ENCODE measurements at places on chromosomes 7 and 10. TPM values are rescaled to one million over a fixed set of nuclear protein-coding genes. Genes with fewer than 3 reads are reported as not detected.

GRCh38 chr7:86094166-86094669, 549.5 kb upstream of the GRM3 start:
- DNase-seq, result no peak

DNA sequence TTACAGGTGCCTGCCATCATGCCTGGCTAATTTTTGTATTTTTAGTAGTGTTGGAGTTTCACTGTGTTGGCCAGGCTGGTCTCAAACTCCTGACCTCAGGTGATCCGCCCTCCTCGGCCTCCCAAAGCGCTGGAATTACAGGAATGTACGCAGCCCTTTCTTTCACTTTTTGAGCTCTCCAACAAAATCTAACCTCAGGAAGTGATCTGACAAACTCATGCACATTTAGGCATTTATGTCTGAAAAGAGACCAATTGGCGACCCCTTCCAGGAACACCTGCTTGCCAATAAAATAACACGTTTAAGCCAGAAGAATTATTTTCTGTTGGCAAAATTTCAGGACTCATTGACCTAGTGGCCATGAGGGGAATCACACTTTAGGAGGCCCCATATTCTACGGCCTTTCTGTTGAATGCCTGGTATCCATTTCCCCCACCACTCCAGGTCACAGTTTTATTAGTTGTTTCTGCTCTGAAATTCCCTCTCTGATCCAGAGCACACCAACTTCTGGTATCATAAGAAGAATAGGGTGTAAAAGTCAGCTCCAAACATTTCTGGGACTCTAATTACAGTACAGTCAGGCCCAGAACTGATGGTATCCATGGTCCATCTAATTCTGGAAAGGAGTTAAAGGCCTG, 65.8 kb upstream of the FRMD4A start:
- DNase-seq, result no peak

DNA sequence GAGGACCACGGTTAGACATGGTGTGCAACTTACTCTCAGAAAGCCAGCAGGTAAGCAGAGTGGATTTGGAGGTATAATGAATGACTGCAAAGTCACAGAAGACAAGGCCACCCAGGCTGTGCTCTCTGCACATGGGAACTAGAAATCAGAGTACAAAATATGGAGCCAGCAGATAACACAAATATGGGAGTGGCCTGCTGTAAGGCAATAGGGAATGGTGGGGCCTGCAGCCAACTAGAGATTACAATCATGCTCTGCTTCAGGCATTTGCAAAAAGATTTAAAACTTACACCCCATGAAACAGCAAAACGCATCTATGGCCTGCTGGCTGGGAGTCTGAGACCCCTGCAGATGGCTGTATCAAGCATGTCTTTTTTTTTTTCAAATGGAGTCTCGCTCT, 47.0 kb downstream of the RGS10 start:
- no peak for DNase-seq

DNA sequence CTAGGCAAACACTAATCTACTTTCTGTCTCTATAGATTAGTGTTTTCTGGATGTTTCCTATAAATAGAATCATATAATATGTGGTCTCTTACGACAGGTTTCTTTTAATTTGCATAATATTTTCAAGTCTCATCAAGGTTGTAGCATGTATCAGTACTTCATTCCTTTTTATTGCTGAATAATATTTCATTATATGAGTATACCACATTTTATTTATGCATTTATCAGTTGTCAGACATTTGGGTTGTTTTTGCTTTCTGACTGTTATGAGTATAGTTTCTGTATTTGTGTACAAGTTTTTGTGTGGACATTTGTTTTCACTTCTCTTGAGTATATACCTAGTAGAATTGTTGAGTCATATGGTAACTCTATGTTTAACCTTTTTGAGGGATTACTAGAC, 48.2 kb downstream of the SHOC2 start:
- no peak for DNase-seq

DNA sequence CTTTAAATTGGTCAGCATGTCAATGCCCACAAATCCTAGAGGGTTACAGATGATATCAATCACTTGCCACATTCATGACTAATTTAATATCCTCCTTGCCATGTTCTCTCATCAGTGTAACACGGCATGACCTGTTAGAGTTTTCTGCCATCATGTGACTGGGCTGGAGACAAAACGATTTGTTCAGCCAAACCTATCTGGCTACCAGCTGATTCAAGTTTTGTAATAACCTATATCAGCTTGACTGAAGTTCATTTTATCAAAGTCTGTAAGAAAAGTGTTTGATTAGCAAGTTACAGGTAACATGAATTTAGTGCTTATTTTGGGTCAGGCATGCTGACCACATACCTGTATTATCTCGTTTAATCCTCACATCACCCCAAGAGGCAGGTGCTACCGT, 25.7 kb downstream of the NEUROD6 start:
- DNase-seq, result no peak

DNA sequence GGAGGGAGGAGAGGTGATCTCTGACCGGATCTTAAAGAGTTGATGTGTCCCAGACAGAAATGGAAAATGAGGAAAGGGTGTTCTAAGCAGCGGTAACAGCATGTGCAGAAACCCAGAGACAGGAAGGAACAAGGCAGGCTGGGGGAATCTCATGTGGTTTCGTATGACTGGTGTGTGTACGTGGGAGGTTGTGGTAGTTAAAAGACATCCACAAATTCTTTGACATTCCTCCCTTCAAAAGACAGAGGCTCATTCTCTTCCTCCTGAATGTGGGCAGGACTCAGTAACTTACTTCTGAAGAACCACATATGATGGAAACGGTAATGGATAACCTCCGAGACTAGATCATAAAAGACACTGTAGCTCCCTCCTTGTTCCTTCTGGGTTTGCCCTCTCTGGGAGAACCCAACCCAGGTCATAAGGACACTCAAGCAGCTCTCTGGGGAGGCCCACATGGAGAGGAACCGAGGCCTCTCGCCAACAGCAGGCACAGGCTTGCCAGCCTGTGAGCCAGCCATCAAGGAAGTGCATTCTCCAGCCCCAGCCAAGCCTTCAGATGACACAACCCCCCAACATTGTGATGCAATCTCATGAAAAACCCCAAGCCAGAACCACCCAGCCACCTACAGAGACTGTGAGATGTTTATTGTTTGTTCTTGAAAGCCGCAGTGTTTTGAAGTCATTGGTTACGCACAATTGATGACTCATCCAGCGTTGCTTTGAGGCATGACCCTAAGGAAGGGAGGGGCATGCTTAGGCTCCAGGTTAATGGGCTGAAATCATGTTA, 116.0 kb downstream of the SLIT1 start:
- DNase-seq, result peak; percentile 35

- no peak for DNase-seq
Observed at GRCh38 chr10:92248566-92248965, 42.3 kb downstream of the CPEB3 start.

GRCh38 chr10:94571528-94571927, 25.9 kb downstream of the HELLS start:
- DNase-seq, result no peak

DNA sequence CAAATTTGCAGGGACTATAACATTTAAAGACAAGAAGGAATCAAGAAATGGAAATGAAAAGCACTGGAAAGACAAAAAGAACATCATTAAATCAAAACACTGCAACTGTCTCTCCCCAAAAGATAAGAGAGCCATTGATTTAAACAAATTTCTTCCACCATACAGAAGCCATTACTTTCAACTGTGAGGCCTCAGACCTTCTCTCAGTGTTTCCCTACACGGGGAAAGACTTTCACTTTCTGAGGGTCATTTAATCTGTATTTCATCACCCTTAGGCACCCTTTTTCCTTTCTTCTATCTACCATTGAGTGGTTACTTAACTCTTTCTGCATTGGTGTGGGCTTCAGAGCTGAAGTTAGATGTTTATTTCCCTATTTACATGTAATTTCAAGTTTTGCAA, 47.5 kb downstream of the CCDC172 start:
- DNase-seq, result no peak

GRCh38 chr10:79335094-79335469, 12.2 kb upstream of the PPIF start:
- DNase-seq, result no peak

GRCh38 chr10:77068969-77069368, 568.6 kb downstream of the KCNMA1 start:
- DNase-seq, result no peak

DNA sequence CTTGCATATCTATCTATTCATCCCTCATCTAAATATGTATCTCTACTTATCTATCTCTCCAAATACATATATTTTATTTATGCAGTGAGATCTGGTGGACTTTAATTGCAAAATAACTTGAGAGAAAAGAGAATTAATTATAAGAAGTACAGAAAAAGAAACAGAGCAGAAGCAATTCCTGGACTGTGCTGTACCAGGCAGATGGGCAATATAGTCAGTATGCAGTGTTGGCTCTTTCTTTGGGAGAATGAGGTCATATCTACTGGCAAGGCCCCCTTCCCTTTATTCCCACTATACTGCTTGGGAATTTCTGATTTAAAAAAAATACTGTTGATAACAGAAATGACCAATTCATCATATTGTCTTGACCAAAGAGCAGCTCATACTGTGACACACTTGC, 49.0 kb upstream of the TOMM7 start:
- no peak for DNase-seq

GRCh38 chr7:11206177-11206899, 232.7 kb downstream of the PHF14 start:
- no peak for DNase-seq

DNA sequence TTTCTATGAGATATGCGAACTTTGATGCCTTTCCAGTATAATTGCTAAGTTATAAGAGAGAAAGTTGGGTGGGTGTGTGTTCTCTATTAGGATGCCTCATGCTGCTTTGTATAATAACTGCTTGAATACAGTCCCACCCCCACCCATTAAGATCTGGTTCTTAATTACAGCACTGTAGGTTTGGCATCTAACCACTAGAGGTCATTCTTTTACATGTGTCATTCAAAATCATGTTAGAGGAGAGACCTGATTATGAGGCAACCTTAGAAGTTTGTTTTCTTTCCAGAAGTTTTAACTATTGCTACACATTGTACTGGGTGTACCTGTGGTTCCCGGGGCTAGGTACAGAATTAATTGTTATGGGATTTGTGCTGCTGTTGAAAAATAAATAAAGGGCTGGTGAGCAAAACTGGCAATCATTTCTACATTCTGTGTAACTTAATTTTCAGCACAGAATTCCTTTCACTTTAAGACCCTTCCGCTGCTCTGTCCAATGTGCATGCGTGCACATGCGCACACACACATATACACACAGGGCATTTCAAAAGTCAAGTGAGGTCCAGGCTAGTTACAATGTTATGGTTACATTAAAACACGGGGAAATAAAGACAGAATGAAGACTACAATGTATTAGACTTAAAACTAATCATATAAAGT, 1156.3 kb downstream of the SORCS3 start:
- peak; percentile 13 for DNase-seq

DNA sequence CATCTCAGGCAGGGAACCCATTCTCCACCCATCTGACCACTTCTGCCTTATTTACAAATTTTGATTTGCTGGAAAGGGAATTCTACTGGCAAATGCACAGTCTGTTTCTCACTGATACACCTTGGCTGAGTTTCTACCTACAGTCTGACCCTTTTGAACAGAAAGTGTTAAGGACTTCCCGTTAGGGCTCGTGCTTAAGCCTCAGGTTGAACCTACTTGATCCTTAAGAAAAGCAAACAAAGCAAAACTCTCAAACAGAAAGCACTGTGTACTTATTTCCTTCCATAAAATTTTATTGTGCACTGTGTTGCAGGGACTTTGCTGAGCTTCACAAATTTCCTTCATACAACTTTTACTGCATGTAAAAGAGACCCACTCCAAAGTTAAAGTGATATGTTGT, 367.8 kb downstream of the NRG3 start:
- no peak for DNase-seq

GRCh38 chr7:128666200-128666599, 5.9 kb upstream of the GARIN1A start:
- peak; percentile 22 for DNase-seq

- DNase-seq, result no peak
Observed at GRCh38 chr10:77889277-77889903, 37.2 kb downstream of the DLG5 start.

- no peak for DNase-seq
Observed at GRCh38 chr7:149719050-149719899, 54.1 kb downstream of the ZNF467 start.

- no peak for DNase-seq
Observed at GRCh38 chr10:95663496-95663895, 7.0 kb upstream of the ALDH18A1 start.

DNA sequence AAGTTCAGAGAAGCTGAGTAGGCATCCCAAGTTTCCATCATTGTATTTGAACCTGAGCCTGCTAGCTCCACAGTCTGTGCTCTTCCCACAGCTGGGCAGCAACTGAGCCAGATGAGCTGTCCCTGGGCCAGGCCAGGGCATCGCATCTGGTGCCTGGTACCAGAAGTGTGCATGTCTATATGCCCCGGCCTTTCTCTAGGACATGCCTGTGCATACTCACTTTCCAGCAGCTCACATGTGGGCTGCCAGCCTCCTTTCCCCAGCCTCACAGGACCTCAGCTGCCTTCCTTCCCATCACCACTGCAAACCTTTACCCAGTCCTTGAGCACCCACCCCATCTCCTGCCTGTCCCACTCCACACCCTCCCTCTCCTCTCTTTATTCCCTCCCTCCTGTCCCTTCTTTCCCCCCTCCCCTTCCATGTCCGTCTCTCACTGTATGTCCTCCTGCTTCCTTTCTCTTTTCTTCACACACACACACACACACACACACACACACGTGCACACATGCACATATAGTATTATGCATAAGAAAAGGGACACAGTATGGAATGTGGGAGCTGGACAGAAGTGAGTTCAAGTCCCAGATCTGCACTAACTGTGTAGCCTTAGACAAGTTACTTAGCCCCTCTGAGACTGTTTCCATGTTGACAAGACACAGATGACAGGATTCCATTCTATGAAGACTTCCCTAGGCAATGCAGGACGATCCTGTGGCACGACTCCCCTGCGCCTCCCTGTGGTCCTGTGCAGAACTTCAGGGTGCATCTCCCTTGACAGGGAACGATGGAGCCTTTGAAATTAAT, 10.9 kb downstream of the CDHR1 start:
- DNase-seq, result peak; percentile 44

GRCh38 chr10:5234106-5234860, 37.6 kb downstream of the AKR1C4 start:
- no peak for DNase-seq

DNA sequence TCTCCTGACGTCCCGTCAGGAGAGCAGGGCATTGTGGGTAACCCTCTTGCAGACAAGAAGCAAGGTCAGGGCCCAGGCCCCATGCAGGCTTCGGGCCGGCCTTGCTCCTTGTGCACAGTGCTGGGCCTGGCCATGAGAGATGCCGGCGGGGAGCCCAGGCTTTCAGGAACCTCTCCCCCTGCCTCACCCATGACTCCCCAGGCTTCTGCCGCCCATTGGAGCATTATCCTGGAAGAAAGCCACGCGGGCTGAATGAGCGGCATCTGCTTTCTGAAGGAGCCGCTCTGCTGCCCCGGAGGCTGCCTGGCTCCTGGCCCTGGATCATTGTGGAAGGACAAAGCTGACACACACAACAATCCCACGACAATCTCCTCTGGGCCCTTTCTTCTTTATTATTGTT, 233.5 kb downstream of the TCF7L2 start:
- no peak for DNase-seq

GRCh38 chr10:31051703-31052102, 20.0 kb upstream of the ZNF438 start:
- no peak for DNase-seq

RBP4 gene
- not detected for total RNA-seq

NUTM2B gene
- 1.6 TPM for total RNA-seq

TET1 gene
- total RNA-seq, result 2.4 TPM

LHFPL3 gene
- total RNA-seq, result not detected

TRIM50 gene
- not detected for total RNA-seq

PON1 gene
- total RNA-seq, result 0.27 TPM

IKZF1 gene
- total RNA-seq, result 183 TPM

VWDE gene
- 7.5 TPM for total RNA-seq

All from hematopoietic multipotent progenitor cell (in vitro differentiated cells).